ENCODE measurements at places on chromosomes 6 and 20.

GRCh38 chr6:13415283-13415682, 72.1 kb downstream of the GFOD1 start:
- no peak for DNase-seq

- no peak for DNase-seq
These were observed 287.0 kb downstream of the CDC5L start for GRCh38 chr6:44674226-44675155.

DNA sequence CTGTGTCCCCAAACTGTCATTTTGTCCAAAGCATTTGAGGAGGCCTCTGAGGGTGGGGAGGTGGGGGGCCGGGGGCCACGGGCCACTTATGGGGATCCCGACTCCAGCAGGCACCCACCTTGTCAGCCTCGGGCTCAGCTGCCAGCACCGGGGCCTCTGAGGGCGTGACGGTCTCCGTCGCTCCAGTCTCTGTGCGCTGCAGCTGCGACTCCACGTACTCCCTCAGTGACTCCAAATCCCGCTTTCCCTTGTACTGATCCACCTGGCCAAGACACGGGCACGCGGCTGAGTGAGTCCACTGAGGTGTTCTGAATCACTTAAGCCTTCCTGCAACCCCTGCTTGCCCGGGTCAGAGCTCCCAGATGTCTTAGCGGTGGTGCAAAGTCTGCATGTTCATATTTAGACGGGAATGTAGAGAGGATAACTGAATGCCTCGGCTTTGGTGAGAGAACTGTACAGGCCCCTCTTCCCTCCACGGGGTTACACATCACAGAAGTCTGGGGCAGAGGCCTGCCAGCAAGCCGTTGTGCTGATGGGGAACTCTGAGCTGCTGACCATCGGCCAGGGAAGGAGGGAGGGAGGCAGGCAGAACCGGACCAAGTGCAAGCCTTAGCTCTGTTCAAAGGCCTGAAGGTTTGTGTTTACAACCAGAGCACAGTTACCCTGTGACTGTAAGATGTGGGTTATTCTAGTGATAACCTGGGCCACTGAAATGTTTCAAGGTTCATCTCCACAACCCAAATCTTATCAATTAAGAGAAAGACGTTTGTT, 21.8 kb downstream of the TXNDC5 start:
- no peak for DNase-seq

DNA sequence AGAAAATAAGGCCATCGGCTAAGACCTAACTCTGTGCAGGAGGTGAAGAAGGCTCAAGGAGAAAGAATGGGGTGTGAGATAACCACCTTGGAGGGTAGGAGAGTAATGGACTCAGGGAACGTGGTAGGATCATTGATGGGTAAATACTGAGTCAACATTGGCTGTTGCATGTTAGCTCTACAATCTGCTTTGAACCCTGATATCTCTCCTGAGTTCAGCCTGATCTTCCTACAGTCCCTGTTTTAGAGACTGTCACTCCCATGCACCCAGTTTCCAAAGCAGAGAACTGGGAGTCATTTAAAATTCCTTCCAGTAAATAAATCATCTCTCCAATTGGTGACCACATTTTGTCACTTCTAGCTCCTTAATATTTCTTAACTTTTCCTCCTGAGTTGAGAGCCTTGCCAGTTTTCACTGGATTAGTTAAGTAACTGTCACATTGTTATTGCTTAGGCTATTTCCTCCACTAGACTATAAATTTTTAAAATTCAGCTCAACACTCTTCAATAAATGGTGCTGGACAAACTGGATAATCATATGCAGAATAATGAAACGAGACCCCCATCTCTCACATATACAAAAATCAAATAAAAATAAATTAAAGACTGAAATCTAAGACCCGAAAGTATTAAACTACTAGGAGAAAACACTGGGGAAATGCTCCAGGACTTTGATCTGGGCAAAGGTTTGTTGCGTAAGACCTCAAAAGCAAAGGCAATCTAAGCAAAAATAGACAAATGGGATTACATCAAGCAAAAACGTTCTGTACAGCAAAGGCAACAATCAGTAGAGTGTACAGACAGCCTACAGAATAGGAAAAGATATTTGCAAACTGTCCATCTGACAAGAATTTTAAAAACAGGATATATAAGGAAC, 138.9 kb upstream of the TMEM170B start:
- DNase-seq, result no peak

DNA sequence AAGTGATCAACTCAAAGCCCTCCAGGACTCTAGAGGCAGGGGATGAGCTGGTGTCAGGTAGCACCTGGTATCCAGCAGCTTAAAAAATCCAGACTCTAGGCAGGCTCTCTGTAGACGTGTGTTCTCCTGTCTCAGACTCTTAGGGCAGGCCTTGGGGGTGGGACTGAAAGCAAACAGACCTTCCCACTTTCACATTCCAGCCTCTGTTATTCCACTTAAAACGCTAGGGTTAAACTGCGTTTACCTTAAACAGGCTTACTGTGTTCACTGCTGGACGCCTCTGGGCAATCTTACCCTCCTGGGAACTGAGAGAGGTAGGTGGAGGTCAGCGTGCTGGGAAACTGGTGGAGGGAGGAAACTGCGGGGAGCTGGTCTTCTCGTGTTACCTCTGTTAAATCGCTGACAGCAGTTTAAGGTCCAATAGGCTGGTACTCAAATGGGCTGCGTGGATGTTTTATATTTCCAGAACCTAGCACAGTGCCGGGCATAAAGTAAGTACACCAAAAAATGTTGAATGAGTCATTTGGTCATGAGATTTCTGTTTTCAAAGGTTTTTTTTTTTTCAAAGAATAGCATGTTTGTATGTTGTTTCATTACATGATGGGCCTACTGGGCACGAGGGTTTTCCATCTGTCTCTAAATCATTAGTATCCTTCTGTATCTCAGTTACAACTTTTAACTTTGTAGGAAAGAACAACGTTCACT, at the start of gene GCNT2:
TSS of gene GCNT2 (plus strand) at position 248 of the 705 bp plus-strand sequence. CDS start 7,561 bp downstream, outside the sequence.
- peak; percentile 49 for DNase-seq

GRCh38 chr6:138806889-138807288, 11.0 kb downstream of the ECT2L start:
- no peak for DNase-seq

DNA sequence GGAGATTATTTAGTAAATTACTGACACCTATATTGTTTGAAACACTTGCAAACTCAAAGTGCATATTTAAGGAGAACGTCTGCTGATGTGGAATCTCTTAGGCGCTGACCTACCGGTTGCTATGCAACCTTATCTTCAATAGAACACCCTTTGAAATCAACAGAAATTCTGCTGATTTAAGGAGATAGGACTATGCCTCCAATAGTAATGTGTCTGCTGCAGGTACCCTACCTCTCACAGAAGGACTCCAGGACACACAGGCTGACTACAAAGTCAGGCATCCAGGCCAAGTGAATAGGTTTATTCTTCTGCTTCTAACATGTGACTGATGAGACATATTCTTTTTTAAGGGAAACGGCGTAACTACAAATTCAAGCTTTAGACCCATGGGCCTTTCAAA, 311.7 kb downstream of the CBLN4 start:
- DNase-seq, result no peak

DNA sequence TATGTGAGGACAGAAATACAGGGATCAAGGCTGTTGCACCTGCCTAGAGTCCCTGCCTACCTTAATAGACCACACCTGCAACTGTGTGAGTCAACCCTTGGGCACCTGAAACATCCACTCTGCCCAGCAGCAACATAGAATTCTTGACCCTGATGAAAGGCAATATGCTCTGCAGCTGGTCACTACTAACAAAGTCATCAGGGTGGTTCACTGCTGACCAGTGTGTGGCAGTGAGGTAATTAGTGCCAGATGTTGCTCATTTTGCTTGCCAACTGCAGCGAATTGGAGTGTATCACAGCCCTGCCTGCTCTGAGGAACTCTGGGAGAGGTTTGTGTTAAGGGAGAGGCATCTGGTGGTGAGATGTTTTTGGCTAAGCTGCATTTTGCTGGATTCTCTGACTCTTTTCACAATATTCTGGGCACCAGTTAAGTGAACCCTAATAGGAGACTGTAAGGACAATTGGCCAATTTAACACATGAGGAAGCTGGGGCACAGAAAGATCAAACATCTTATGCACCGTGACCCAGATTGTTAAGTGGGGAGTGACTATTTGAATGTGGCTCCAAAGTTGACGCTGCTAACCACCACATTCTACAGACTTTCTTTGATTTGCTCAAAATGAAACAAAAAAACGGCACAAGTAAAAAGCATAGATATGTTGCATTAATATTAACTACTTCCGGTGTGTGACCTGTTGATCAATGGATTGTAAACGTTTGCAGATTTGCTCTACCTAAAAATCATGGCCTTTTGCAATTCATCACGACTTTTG, 61.9 kb upstream of the OPRM1 start:
- DNase-seq, result no peak

- no peak for DNase-seq
These were observed 44.0 kb downstream of the PANK2 start for GRCh38 chr20:3933218-3933617.

GRCh38 chr20:47319517-47320252, 36.8 kb downstream of the ZMYND8 start:
- DNase-seq, result peak; percentile 28

DNA sequence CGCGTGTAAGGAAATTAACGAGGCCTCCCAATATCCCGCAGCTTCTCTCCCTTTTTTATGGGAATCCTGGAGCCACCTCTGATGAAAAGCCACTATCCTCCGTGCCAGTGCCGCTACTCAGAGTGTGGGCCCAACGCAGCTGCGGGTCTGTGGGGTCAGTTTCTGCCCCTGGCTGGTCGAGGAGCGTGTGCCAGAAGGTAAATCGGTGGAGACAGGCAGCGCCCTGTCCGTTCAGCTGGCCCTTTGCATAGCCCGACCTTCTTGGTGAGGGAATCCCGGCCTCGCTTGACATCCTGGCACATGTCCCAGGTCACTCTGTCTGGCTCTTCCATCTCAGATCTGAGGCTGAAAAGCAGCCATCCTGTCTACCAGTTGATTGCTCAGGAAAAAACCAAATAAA, 4.6 kb downstream of the THBS2 start:
- no peak for DNase-seq

- no peak for DNase-seq
These were observed 79.1 kb downstream of the UTRN start for GRCh38 chr6:144364208-144364720.

DNA sequence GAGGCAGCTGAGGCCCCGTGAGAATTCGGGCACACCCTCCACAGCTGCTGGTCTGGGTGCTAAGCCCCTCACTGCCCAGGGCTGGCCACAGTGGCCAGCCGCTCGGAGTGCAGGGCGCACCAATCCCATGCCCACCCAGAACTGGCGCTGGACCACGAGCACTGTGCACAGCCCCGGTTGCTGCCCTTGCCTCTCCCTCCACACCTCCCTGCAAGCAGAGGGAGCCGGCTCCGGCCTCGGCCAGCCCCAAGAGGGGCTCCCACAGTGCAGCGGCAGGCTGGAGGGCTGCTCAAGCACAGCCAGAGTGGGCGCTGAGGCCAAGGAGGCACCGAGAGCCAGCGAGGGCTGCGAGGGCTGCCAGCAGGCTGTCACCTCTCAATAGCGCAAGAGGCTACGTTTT, 35.0 kb downstream of the CGA start:
- no peak for DNase-seq

DNA sequence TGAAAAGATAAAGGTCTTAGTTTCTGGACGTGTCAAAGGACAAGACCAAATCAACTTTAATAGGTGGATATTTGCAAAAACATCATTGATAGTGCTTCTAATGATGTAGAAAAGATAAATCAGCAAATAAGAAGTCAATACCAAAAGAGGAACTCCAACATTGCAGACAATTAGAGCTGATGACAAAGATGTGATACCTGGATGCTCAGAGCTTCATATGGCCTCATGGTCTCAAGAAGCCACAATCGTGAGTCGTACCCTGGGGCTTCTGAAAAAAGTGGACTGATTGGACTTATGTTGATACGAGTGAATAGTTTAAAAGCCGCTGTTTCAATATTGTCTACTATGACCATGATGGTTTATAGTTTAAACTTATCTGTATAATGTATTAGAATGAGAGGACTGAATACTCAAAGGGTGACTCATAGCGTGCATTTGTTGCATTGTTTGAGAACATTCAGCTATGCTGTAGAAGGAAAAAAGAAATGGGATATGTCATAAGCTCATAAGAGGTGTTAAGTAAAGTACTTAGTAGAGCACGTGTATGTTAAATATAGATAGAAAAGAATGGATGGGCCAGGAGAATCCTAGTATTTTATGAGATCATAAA, 54.6 kb upstream of the RIPOR2 start:
- DNase-seq, result no peak

- DNase-seq, result no peak
These were observed 28.6 kb downstream of the PPARD start for GRCh38 chr6:35370785-35371493.

DNA sequence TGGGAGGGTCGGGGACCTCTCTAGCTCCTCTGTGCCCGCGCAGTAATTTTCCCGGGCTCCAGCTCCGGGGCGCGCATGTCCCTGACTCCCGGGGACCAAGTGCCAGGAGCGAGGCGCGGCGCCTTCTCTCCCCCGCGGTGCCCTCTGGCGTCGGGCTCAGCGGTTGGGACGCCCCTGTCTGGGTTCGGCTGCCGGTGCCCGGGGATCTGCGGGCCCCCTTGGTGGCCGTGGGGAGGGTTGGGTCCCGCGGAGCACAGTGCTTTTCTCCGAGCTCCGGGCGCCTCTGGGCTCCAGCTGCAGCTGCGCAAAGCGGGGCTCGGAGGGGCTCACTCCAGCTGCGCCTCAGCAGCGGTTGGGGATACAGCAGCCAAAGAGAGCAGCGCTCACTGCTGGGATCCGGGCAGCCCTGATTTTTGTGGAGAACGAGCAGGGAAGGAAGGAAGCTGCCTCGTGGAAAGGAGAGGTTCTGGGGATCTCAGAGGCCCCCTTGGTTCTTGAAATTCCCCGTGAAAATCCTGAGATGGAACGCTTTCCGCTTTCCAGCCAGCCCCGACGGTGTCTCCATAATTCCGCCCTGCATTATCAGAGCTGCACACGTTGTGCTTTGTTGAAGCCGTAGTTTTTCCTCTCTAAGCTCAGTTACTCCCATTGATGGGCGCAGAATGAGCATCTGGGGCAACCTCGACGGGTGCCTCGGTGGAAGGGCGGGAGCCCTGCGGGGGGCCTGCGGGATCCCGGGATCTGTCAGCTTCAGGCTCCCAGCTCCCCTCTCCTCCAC, 861 bp downstream of the PPP1R14C start:
- DNase-seq, result no peak

DNA sequence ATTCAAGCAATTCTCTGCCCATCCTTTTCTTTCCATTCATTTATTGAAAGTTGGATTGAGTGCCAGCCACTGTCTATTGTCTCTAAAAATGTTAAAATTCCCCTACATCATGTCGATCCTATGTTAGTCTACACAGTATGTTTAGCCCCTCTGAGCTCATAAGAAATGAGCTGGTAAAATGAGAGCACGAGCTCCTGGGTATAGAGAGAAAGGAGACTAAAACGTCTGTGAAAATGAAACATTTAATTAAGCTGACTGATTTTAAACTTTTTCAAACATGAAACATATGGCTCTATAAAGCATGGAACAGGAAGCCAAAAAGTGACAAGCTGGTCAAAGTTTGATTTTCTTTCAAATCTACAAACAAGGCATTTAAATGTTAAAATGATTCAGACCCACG, 104.0 kb upstream of the ASF1A start:
- no peak for DNase-seq

DNA sequence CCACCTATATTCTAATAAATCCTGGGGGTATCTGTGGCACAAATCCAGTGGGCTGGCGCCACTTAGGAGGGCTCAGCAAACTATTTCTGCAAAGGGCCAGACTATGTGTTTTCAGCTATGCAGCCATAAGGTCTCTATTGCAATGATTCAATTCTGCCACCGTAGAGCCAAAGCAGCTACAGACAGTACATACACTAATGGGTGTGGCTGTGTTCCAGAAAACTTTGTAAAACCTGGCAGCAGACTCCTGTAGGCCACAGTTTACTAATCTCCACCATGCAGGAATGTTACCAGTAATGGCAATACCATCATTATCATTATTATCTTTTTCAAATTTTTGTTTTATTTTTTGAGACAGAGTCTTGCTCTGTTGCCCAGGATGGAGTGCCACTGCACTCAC, 65.7 kb downstream of the SULF2 start:
- no peak for DNase-seq
